Foreskin keratinocyte (primary cell): ENCODE measurements at places on chromosomes 7 and 10. TPM values are rescaled to one million over a fixed set of nuclear protein-coding genes. Genes with fewer than 3 reads are reported as not detected.
A peak's percentile ranks its signal among the peaks of the same experiment; 100 is the strongest.

The HDAC9 gene
- 19.5 and 24.9 TPM in 2 replicates for total RNA-seq

The ASIC3 gene
- 0.25 and 0.95 TPM in 2 replicates for total RNA-seq

The BAMBI gene
- 3.6 and 6.8 TPM in 2 replicates for total RNA-seq

The DNAJC12 gene
- 0.21 and 0.41 TPM in 2 replicates for total RNA-seq

The LRRC17 gene
- 0.27 and 0.46 TPM in 2 replicates for total RNA-seq

DNA sequence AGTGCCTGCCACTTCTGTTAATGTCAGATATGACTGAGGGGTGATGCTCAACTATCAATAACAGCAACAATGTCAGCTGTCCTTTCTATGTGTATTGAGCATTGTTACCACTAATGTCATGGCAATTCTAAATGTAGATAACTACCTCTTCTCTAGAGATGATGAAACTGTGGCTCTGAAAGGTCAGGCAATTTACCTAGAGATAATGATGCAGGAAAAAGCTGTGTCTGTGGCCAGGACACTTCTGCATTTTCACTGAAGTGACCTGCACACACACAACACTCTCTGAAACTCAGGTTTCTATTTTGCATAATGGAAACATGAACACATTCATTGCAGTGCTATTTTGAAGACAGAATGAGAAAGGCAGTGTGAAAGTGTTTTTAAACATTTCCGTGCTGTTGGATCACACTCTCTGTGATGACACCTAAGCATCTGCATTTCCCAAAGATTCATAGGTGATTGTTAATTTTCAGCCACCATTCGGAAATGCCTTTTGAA lies 148.2 kb downstream of the KCND2 start:
- DNase-seq: no peak

- DNase-seq: no peak
Observed at GRCh38 chr10:76456197-76456596, 1024.8 kb downstream of the LRMDA start.

GRCh38 chr10:94451883-94452519 lies 49.7 kb downstream of the TBC1D12 start:
- no peak for DNase-seq

- DNase-seq: no peak
Observed at GRCh38 chr7:44347546-44348114, 22.2 kb upstream of the CAMK2B start.

- no peak for DNase-seq
Observed at GRCh38 chr10:628386-629045, 61.0 kb downstream of the DIP2C start.

DNA sequence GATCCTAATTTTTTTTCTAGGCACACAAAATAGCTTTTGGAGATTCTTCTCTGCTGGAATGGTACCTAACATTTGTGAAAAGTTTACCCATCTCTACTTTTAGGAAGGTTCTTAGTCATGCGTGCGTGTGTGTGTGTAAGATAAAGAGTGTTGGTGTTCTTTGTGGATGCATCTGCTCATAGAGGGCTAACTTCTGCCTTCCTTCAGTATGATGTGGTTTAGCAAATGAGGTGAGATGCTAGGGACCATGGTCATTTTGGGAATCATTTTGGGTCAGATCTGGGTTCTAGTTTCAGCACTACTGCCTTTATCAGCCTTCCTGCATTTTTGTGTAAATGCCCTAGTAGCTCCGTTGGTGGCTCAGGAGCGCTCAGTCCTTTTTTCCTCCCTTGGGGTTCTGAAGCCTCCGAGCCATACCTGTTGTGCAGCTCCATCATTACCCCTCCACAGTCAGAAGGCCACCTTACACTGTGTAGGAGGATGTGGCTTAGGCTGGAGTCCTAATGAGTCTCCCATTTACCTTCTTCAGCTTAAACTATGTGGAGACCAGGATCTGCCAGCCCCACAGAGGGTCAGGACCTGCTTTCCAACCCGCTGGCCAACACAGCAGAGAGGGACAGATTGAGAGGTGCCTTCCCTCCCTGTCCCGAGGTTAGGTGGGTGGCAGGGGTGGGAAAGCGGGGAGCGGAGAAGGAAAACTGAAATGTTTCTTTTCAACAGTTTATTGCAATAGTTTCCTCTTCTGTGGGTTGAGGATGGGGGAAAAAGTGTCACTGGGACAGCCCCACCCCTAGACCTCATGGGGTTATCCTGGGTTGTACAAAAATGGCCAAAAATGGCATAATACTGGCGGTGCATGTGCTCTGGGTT lies 31.2 kb downstream of the TSPAN14 start:
- no peak for DNase-seq

DNA sequence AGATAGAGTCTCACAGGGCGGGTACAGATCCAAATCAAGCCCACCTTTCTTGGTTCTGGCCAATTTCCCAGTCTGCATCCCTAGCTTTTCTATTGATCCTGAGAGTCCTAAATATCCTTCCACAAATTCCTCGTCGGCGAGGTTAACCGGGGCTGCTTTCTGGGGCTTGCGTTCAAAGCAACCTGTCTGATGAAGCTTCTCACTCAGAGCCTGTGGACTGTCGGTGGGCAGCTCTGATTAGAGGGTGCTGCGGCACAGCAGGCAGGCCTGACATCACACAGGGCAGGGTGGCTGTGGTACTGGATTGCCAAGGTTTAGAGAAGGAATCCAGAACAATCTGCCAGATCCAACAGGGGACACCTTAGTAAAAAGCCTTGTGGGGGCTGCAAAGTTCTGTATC lies 338.0 kb upstream of the ZMIZ1 start:
- no peak for DNase-seq

DNA sequence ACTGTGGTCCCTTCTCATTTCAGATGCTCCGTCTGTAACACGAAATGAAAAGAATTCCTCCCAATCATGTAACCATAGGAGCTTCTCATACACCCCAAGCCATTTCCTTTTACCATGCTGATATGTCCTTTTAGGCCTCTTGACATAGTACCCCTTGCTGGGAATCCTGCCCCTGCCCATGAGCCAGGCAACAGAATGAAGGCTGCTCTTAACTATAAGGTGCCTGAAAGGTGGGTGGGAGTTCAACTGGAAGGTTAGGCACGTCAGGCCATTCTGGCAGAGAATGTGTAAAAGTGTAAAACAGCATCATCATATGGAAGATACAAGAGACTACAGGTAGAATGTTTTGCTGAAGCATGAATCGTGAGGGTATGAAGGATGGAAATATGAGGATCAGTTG lies 22.5 kb downstream of the IL2RA start:
- DNase-seq: no peak

- no peak for DNase-seq
Observed at GRCh38 chr10:129897871-129898626, 66.0 kb downstream of the EBF3 start.

DNA sequence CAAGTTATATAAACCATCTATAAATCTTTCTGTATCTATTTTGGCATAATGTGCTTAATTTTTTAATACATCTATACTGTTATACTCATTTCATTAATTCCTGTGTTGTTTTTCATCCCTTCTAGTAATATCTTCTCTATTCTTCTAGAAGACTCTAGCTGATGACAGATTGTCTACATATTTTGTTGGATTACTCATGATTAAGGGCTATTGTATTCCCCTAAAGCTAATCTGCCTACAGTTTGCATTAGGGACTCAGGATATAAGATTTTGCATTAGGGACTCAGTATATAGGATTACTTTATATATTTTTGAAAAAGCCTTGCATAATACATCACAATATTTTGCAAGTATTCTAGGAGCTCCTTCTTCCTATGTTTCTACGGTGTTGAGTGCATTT lies 8.3 kb upstream of the SEMA3A start:
- peak; percentile 44 for DNase-seq

DNA sequence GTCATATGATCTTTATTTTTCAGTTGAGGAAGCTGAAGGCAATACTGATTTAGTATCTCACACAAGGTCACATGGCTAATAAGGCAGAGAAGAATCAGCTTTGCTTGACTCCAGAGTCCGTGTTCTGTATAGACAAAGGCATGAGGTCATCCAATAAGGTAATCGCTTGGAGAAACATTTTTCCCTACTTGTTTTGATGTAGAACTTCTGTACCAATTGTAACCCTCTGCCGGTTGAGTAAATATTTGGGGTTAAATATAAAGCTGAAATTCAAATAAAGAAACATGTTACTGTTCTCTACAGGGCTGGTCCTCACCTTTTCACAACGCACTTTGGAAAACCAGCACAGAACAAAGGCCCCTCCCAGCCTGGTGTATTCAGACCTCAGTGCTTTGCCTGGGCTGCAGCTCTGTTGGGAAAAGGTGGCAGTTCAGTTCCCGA lies 83.0 kb upstream of the INSYN2A start:
- no peak for DNase-seq

- no peak for DNase-seq
Observed at GRCh38 chr7:44060948-44061644, 4.3 kb downstream of the PGAM2 start.

DNA sequence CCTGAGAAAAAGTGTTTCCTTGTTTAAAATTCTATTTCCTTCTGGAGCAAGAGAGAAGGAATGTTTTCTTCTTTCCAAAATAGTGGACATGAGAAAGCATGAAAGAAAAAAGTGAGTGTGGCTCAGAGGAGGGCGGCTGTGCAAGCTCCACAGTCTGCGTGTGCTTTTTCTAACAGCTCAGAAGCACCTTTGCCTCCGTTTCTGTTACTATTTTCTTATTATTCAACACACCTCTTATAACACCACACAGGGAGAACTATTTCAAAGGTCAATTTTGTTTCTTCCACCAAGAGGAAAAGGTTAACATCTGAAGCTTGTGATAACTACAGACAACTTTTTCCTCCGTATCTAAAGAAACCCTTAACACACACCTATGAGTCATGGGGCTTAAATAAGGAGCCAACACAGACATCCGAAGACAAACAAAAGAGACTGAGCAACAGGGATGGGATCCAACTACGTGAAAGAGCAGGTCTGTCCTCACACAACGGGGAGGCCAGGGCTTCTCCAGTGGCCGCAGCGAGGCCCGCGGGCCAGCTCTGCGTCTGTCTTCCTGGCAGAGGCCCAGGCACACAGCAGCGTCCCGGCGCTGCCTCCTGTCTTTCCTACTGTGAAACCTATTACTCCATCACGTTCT lies 36.2 kb upstream of the NCAPG2 start:
- DNase-seq: no peak

- no peak for DNase-seq
Observed at GRCh38 chr7:48742079-48742798, 182.1 kb upstream of the CDC14C start.

GRCh38 chr7:26071622-26072456 lies 80.2 kb upstream of the NFE2L3 start:
- DNase-seq: no peak

DNA sequence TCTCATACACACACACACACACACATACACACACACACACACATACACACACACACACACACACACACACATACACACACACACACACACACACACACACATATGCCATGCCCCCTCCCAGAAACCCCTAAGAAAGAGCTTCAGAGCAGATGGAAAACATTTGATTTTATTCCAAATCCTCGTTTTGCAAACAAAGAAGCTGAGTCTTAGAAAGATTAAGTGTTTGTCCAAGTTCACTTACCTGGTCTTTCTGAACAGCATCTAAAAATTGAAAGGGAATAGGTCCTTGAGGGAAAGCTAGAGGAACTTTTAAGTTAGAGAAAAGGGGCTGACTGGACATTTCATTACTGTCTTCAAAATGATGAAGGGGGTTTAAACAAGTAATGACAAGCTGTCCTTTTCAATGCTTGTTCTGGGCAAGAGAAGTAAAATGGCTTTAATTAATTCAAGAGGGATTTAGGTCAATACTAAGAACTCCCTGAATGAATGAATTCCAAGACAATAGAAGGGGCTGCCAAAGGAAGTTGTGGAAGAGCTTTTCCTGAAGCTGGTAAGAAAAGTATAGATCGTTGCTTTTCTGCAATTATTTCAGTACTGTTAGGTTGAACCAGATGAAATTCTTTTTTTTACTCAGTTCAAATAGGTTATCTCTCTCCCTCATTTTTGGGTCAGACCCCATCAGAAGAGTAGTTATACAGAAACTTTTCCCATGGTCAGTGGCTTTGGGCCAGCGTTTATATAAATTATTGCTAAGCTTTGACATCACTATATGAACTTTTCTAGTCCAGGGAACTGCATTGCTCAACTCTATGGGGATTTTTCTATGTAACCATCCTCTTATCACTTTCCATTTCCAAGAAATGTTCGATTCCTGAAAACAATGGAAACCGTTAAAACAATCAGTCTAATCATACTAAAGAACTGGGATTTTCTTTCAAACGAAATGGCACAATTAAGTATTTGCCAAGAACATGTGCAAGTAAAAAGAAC lies 261.4 kb downstream of the MTERF1 start:
- no peak for DNase-seq

GRCh38 chr7:1811850-1812508 lies 141.9 kb downstream of the ELFN1 start:
- peak; percentile 40 for DNase-seq

DNA sequence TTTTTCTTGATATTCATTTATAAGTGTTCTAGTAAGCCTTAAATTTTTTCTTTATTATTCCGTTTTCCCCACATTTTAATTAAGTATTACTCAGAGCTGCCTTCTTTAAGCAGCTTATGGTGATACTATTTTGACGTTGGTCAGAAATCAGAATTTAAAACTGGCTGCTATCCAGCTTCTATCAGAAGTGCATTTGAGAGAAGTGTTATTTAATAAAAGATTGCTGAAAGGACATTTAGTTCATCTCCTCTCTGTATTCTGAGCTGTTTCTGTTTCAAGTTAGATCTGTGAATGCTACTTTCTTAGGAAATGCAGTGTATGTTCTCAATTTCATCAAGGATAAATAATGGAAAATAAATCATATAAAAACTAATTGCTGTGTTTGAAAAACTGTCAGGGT lies 17.4 kb downstream of the KLHL7 start:
- no peak for DNase-seq

GRCh38 chr10:132627666-132628531 lies 90.3 kb downstream of the INPP5A start:
- DNase-seq: no peak

DNA sequence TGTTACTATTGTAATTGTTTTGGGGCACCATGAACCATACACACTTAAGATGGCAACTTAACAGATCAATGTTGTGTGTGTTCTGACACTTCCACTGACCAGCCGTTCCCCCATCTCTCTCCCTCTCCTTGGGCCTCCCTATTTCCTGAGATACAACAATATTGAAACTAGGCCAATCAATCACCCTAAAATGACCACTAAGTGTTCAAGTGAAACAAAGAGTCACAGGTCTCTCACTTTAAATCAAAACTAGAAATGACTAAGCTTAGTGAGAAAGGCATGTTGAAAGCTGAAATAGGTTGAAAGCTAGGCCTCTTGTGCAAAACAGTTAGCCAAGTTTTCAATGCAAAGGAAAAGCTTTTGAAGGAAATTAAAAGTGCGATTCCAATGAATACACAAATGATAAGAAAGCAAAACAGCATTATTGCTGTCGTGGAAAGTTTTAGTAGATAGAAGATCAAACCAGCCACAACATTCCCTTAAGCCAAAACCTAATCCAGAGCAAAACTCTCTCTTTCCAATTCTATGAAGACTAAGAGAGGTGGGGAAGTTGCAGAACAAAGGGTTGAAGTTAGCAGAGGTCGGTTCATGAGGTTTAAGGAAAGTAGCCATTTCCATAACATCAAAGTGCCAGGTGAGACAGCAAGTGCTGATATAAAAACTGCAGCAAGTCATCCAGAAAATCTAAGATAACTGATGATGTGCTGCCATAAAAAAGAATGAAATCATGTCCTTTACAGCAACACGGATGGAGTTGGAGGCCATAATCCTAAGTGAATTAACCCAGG lies 90.6 kb downstream of the MTPN start:
- DNase-seq: no peak
